Left ventricle myocardium inferior (tissue), 1 donor: ENCODE measurements at places on chromosomes 1 and 21. TPM values are rescaled to one million over a fixed set of nuclear protein-coding genes. Genes with fewer than 3 reads are reported as not detected.

Gene FCN3
- 27.3 TPM for total RNA-seq

Gene B3GALNT2
- 23.0 TPM for total RNA-seq

Gene COA7
- 18.5 TPM for total RNA-seq

Gene SLC44A5
- total RNA-seq: 0.58 TPM

Gene TEDDM1
- total RNA-seq: not detected

Gene MTMR11
- total RNA-seq: 4.9 TPM

Gene OR10R2
- not detected for total RNA-seq

Gene LMOD1
- 9.2 TPM for total RNA-seq

Gene MUL1
- 45.0 TPM for total RNA-seq

Gene KCNA3
- total RNA-seq: 0.22 TPM

DNA sequence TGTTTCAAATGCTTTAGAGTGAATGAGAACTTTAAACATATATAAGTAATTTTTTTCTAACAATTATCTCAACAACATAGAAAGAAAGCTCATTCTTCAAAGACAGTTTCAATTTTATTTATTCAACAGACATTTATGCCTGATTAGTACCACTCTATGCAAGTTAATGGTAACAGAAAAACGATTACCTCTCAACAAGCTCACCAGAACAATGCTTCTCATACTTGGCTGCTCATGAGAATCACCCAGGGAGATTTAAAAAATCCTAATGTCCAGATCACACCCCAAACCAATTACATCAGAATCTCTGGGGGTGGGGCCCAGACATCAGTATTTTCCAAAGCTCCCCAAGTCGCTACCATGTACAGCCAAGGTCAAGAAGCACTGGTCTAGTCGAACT lies 312.4 kb downstream of the PAPPA2 start:
- DNase-seq: no peak
- no peak overlapping the region for H3K27ac ChIP-seq
- no peak overlapping the region for H3K4me3 ChIP-seq
- no peaks in the 10 kb centered on the region for H3K4me1 ChIP-seq
- H3K36me3 ChIP-seq: no peaks in the 10 kb centered on the region

DNA sequence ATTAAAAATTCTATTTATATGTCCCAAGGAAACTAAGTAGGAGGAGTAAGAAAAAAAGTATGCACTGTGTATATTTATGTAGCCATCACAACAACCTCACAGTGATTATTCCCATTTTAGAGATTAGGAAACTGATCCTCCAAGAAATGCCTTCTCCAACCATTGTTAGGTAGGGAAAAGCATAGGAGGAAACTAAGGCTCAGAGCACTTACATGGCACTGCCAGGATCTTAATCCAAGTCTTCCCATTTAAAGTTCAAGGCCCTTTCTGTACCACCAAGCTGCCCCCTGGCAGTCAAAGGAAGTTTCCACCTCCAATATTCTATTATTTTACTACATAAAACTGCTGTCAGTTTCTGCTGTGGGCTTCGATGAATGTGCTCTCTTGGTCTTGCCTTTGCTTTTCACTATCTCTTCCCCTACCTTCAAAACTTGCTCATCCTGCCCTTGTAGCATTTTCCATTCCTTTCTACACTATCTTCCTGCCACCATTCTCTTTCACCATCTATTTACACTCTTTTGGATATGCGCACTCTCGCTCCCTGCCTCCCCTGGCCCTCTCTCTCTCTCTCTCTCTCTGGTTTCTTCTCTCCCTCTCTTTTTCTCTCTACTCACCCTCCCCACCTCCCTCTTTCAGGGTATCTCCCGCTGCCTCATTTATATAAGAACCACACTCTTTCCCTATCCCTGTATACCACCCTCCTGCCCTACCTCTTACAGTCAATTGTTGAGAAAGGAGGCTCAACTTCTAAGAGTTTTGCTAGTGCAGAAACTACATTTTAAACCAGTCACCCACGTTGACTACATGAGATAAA lies 34.0 kb downstream of the PUM1 start:
- no peak overlapping the region for H3K27ac ChIP-seq
- H3K4me1 ChIP-seq: peaks cover 89% of the 10 kb centered on the region
- H3K27me3 ChIP-seq: no peaks in the 10 kb centered on the region
- no peak for DNase-seq
- no peak overlapping the region for H3K4me3 ChIP-seq
- H3K36me3 ChIP-seq: no peaks in the 10 kb centered on the region

- no peak overlapping the region for H3K27ac ChIP-seq
- DNase-seq: no peak
- H3K27me3 ChIP-seq: no peaks in the 10 kb centered on the region
- no peaks in the 10 kb centered on the region for H3K36me3 ChIP-seq
- no peaks in the 10 kb centered on the region for H3K4me1 ChIP-seq
These were observed 290.8 kb downstream of the LRRC7 start for GRCh38 chr1:69858534-69858933.

GRCh38 chr1:201925301-201925567 lies 21.1 kb downstream of the LMOD1 start:
- no peak overlapping the region for H3K4me3 ChIP-seq
- H3K27me3 ChIP-seq: no peaks in the 10 kb centered on the region
- no peak for DNase-seq
- H3K4me1 ChIP-seq: no peaks in the 10 kb centered on the region

DNA sequence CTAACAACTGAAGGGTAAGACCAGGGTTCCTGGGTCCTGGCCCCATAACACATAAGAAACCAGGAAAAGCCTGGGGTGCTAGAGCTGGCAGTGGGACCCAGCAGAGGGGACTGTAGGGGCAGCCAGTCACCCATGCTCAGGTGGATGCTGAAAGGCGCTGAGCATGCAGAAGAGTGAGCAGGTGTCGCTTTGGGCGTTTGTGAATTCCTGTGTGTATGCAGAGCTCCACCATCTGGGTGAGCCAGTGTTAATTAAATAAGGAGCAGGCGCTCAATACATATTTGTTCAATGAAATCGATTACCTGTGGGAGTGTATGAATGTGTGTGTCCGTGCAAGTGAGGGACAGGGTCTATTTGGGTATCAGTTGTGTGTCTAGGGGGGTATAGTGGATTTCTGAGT lies 499 bp downstream of the C1QA start:
- H3K4me1 ChIP-seq: peaks cover 11% of the 10 kb centered on the region
- H3K27ac ChIP-seq: peak overlapping the region; percentile 44
- H3K36me3 ChIP-seq: no peaks in the 10 kb centered on the region
- no peak for DNase-seq

DNA sequence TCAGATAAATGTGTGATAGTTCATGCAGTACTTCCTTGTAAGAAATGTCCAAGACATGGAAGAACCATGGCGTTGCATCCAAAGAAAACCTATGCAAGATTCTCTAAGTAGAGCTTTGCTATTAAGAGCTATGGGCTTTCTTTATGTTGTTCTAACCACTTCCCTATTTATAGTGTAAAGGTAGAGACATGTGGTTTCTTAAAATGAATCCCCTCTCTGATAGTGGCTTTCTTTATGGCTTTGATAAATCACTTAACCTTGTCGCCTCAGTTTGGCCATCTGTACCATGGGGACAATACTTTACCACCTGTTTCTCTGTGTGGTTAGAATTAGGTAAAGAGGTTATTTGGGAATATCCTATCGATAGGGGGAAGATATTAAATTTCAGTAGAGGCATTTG lies 305.5 kb downstream of the NFIA start:
- peaks cover 23% of the 10 kb centered on the region for H3K4me1 ChIP-seq
- no peak for DNase-seq

- H3K27me3 ChIP-seq: no peaks in the 10 kb centered on the region
- no peaks in the 10 kb centered on the region for H3K36me3 ChIP-seq
- peak overlapping the region; percentile 76 for H3K4me3 ChIP-seq
- no peak for DNase-seq
- peak overlapping the region; percentile 85 for H3K27ac ChIP-seq
These were observed 488 bp downstream of the FAM78B start for GRCh38 chr1:166166329-166166697.

DNA sequence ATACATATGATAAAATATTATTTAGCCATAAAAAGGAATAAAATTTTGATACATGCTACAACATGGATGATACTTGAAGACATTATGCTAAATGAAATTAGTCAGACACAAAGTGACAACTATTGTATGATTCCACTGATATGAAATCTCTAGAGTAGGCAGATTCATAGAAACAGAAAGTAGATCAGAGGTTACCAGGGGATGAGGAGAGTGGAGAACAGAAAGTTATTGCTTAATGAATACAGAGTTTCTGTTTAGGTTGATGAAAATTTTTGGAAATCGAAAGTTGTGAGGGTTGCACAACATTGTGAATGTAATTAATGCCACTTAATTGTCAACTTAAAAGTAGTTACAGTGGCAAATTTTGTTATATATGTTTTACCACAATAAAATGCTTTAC lies 315.7 kb upstream of the USP25 start:
- H3K27ac ChIP-seq: no peak overlapping the region
- no peaks in the 10 kb centered on the region for H3K27me3 ChIP-seq
- DNase-seq: no peak
- H3K4me3 ChIP-seq: no peak overlapping the region
- no peaks in the 10 kb centered on the region for H3K4me1 ChIP-seq

DNA sequence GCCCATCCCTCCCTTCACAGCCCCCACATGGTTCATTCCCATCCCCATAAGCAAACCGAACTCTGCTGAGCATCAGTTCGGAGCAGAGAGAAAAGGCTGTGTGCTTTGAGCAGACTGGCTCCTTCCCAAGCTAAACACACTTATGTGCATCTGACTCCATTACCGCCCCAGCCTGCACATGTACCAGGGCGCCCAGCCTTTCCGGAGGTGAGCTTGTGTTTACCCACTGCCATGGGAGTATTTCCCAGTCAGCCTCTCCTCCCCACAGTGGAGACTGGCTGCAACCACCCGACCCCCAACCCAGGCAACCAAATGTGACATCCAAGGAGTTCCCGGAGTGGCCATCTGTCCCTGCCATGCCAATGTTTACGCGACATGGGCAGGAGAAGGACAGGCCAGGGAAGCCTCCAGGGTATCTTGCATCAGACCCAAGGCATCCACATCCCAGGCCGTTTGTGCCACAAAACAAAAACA lies 9.4 kb downstream of the TIAM1 start:
- DNase-seq: no peak
- H3K4me1 ChIP-seq: peaks cover 3% of the 10 kb centered on the region
- no peak overlapping the region for H3K27ac ChIP-seq
- peaks cover 32% of the 10 kb centered on the region for H3K27me3 ChIP-seq

DNA sequence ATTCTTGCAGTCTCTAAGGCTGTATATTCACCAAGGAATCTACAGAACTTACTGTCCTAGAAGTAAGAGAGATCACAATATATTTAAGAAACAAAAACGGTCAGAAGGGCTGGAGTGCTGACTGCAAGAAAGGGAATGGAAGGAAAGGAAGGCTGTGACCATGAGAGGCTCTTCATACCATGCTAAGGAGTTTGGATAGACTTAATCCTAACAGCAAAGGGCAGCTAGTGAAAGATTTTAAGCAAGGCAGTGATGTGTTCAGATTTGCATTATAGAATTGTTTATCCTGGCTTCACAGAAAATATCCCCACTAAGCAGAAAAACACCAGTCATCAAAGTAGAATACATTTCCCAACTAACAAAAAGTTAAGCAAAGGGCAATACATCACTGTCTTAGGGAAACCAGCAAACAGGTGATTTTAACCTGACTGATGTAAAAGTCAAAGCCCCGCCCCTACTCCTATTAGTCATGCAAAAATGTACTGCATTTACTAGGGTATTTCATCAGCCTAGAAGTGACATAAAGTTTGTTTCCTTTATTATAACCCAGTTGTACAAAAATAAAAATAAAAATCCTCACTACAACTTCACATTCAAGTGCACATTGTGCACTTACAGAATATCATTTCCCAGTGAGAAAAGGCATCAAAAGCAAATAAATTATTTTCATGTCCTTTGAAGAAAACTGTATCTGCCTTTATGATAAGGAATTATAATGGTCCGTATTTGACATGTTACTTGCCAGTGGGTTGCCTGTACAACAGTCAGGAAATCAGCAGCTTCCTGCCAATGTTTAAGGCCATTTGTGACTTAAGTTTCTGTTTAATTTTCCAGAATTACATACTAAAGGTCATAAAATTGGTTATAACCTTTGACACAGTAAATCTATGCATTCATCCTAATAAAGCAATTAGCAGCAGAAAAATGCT lies 17.2 kb downstream of the JAK1 start:
- H3K4me3 ChIP-seq: no peak overlapping the region
- no peaks in the 10 kb centered on the region for H3K36me3 ChIP-seq
- H3K27ac ChIP-seq: no peak overlapping the region
- H3K27me3 ChIP-seq: no peaks in the 10 kb centered on the region
- DNase-seq: no peak

DNA sequence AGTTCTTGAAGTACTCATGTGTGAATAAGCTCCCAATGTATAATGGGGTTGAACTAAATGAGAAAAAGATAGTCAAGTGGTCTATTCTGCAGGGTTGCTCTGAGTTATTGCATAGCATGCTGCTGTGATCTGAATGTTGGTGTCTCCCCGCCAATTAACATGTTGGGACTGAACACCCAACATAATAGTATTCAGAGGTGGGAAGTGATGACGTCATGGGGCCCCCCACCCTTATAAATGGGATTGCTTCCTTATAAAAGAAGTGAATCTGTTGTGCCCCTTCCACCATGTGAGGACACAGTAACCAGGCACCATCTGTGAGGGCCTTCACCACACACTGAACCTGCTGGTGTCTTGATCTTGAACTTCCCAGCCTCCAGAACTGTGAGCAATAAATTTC lies 50.2 kb downstream of the MAB21L3 start:
- H3K4me1 ChIP-seq: peaks cover 24% of the 10 kb centered on the region
- H3K27me3 ChIP-seq: no peaks in the 10 kb centered on the region
- H3K4me3 ChIP-seq: no peak overlapping the region
- DNase-seq: no peak

GRCh38 chr21:28396421-28396820 lies 596.3 kb downstream of the LTN1 start:
- no peaks in the 10 kb centered on the region for H3K4me1 ChIP-seq
- H3K4me3 ChIP-seq: no peak overlapping the region
- no peak for DNase-seq
- H3K27me3 ChIP-seq: no peaks in the 10 kb centered on the region
- no peak overlapping the region for H3K27ac ChIP-seq

GRCh38 chr1:91133248-91133647 lies 111.4 kb upstream of the ZNF644 start:
- peaks cover 32% of the 10 kb centered on the region for H3K27me3 ChIP-seq
- H3K36me3 ChIP-seq: no peaks in the 10 kb centered on the region
- DNase-seq: no peak
- H3K4me1 ChIP-seq: no peaks in the 10 kb centered on the region

DNA sequence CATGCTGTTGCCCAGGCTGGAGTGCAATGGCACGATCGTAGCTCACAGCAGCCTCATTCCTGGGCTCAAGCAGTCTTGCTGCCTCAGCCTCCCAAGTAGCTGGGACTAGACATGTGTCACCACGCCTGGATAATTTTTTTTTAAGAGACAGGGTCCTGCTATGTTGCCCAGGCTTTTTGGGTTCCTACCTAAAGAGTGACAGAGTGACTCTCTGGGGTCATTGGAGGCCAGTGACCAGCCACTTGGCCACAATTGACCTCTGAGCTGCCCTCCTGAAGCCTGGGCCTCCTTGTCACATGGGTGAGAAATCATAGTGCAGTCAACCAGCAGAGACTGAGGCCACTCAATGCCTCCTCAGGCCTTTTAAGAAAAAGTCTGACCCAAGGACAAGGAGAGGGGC lies 5.7 kb downstream of the DIO1 start:
- H3K4me3 ChIP-seq: no peak overlapping the region
- peaks cover 3% of the 10 kb centered on the region for H3K27me3 ChIP-seq
- no peak overlapping the region for H3K27ac ChIP-seq
- H3K36me3 ChIP-seq: no peaks in the 10 kb centered on the region
- no peak for DNase-seq

- H3K36me3 ChIP-seq: no peaks in the 10 kb centered on the region
- no peak overlapping the region for H3K27ac ChIP-seq
- DNase-seq: no peak
- H3K4me3 ChIP-seq: no peak overlapping the region
- no peaks in the 10 kb centered on the region for H3K27me3 ChIP-seq
These were observed 80.8 kb upstream of the JUN start for GRCh38 chr1:58864654-58865053.
